GM20000 (cell line): ENCODE measurements at places on chromosomes 11 and 22.

DNA sequence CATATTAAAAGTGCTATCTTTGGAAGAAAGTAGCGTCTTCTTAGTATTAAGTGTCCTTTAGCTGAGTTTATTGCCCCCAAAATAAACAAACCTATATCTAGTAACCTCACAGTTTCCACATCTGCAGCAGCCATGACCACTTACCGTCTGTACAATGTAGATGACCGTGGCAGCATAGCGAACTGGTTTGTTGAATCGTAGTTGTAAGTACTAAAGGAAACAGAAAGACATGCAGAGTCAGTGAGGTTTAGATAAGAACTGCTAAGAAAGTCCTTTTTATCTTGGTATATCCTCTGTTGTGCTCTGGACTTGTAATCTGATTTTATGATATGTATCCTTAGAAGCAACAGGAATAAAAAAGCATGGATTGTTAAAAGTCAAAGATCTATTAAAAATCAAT is 9.4 kb downstream of the SLC5A12 start:
- no peak for DNase-seq

DNA sequence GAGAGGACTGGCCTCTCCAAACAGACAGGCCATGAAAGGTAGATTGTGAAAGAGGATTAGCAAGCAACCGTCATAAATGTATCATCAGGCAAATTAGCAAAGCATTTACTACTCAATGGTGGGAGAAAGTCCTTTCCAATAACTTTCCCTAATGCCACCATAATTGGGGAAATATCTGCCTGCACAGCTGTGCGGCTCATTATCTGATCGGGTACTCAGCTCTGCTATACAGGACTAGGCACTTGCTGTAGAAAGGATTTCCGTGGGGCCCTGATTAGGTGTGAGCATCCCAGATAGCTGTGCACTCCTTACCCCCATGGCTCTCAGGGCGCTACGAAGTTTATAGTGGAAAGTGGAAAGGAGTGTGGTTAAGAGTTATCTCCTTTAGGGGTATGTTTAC is 309.7 kb upstream of the PLET1 start:
- no peak for DNase-seq

DNA sequence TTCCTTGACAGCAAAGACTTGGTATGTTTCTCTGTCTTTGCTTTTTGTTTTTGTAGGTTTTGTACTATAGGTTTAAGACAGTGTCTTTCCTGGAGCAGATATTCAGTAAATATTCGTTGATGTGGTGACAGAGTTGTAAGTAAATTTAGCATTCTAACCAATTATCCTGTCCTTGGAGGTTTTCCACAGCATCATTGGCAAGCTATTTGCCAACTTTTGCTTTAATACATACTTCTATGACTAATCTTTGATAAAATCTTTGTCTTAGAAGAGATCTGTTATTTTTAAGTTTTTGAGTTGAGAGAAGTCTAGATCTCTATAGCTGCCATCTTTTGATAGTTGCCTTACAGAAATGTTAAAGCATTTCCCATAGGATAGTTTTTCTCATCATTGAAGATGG is 3.8 kb downstream of the USP47 start:
- no peak for DNase-seq

DNA sequence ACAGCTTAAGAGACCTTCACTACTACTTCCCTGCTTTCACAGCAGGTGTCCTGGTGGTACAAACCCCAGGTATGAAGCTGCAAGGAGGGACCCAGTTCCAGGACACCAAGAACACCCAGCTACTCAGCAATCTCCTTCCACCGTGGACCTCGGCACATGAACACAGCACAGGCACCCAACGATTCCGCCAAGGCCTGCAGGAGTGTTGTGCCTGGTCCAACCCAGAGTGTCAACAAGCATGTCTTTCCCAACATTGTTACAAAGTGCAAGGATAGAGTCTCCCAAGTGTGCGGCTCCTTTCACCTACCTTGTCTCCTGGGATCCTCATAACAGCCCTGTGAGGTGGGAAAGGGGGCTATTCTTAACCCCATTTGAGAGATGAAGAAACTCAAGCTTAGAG is 11.8 kb downstream of the PATZ1 start:
- no peak for DNase-seq

DNA sequence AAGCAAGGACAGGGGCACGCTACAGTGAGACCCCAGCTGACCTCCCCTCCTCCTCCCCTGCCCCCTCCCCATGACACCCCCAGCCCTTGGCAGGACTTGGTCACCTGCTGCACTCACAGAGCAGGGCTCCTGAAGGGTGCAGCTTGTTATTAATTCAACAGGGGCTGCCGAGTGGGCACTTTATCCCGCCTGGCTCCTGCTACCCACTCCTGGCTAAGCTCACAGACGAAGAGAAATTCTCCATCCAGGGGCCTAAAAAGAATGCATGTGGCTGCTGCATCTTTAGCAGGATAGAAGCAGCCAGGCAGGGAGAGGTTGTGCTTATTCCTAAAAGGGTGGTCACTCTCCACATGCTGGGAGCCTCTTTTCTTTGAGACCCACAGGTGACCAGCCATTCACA is 40.3 kb downstream of the GALNT18 start:
- DNase-seq = no peak

DNA sequence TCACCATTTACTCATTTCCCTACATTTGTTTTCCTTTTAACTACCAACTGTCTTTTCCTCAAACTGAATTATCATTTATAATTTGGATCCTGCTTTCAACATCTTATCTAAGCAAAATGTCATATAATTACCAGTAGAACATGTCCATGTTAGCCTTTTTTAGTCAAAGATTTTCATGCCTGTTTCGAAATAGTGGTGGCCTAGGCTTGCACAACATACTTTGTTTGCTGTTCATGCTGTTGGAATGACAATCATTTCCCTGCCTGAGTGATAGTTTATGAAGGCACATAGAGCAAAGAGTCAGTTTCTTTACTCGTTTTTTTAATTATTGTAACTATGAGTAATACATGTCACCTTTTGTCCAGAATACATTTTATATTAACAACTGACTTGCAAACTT is 144.3 kb upstream of the ANO3 start:
- no peak for DNase-seq

- no peak for DNase-seq
Observed at GRCh38 chr11:5597953-5598352, 1.5 kb downstream of the TRIM6 start.

DNA sequence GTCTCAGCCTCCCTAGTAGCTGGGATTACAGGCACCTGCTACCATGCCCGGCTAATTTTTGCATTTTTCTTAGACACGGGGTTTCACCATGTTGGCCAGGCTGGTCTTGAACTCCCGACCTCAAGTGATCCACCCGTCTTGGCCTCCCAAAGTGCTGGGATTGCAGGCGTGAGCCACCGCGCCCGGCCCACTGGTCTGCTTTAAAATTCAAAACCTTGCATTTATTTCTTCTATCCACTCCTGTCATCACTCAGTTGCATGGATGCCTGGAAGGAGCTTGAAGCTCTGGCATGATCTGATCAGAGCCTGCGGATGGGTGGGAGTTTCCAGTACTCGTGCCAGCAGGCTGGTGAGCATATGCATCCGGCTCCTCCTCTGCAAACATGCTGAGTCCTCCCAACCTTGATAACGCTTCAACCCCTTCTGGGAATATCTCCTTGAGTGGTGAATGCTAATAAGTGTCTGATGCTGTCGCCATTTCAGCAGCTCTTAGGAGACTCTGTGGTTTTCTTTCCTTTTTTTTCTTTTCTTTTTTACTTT is 39.6 kb downstream of the UBASH3B start:
- no peak for DNase-seq

- no peak for DNase-seq
Observed at GRCh38 chr11:128361451-128362020, 225.8 kb downstream of the ETS1 start.

DNA sequence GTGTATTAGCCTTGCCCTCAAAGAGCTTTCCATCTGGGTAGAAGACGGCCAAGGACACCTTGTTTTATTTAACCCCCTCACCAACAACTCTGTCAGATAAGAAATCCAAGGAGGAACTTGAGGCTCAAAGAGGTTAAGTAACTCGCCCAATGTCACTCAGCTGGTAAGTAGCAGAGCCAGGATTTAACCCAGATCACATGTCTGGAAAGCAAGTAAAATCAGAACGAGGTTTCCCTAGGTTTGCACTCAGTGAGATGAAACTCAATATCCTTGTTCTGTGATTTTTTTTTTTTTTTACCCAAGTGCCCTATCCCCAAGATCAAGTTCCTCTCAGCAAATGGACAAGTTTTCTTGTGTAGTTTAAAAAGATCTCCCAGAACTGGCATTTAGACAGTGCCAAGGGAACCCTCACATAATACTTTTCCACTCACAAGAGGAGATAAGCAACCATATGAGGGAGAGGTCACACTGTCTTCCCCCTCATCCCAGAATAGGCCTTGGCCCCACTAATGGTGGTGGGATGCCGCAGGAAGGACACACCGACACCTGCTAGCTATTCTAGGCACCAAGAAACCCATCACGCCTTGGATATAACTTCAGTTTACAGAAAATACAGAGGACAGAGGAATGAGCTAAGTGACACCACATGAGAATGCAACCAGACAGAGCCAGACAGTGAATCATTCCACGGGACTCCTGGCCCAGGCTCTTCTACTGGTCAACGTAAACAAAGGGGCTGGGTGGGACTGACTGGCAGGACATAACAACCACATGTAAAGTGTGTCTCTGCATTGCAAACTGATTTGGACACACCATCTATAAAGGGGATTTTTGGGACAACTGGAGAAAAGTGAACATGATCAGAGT is 8.6 kb upstream of the ARAP1 start:
- no peak for DNase-seq

- no peak for DNase-seq
Observed at GRCh38 chr11:11346303-11346702, 6.7 kb downstream of the CSNK2A3 start.

DNA sequence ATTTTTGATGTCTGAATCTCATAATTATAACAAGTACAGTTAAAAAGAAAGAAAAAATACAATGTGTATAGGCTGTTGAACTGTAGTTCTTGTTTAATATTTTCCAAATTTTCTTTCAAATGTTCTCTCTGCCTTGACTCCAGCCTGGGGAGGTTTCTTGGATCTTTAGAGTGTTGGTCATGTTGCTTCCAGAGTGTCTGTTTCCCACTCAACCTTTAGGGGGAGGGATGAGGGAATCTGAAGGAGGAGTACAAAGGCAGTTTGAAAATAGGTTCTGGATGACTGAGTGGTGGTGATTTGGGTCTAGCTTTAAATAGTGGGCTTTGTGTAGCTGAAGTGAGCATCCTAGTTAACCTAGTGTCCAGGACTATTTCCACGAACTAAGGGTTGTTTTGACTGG is 2.0 kb downstream of the CTNND1 start:
- no peak for DNase-seq

GRCh38 chr22:24707470-24707801 is 67.1 kb downstream of the PIWIL3 start:
- DNase-seq = no peak

DNA sequence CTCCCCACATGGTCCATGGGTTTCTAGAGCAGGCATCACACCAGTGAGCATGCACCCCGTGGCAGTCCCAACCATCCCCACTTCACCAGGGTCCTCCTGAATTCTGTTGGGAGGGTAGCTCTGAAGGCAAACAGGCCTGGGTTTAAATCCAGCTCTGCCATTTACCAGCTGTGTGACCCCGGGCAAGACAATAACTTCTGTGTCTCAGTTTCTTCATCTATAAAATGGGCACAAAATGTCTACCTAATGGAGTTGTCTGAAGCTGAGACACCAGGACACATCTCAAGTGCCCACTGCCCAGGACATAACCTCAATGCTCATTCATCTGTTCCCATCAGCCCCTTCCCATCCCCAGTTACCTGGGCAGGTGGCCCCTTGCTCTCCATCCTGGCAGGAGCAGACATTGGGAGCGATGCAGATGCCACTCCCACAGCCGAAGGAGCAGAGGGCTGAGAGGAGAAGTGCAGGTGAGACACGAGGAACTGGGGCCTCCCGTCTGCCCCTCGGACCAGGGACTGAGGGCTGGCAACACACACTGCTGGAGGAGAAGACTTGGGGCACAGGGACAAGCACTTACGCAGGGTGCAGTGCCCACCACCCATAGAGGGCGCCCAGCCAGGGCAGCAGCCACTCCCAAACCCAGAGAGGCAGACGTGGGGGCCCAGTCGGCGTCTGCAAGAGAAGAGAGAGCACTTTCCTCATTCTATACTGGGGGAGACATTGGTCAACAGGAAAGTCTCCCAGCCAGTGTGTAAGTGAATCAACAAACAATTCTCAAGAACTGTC is 4.0 kb downstream of the VWCE start:
- DNase-seq = no peak

- DNase-seq = no peak
Observed at GRCh38 chr11:117992620-117993019, 6.4 kb downstream of the IL10RA start.

DNA sequence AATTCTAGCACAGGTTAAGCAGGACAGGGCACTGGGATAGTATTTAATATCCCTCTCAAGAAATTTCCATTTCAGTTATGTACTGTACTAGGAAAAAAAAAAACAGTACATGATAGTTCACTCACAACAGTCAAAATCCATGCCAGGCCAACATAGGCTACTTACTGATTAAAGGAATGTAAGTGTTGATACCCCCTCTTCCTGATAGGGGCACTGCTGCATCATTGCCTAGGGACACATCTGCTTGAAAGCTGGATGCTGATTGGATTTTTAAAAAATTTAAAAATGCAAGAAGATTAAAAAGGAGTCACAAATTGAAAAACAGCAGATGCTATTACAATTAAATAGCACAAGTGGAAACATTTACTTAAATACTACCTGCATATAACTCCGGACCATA is 43.4 kb downstream of the APOL5 start:
- no peak for DNase-seq
